Left cardiac atrium (tissue), 4 donors: ENCODE measurements at places on chromosomes 16 and 17. TPM values are rescaled to one million over a fixed set of nuclear protein-coding genes. Genes with fewer than 3 reads are reported as not detected.

DNA sequence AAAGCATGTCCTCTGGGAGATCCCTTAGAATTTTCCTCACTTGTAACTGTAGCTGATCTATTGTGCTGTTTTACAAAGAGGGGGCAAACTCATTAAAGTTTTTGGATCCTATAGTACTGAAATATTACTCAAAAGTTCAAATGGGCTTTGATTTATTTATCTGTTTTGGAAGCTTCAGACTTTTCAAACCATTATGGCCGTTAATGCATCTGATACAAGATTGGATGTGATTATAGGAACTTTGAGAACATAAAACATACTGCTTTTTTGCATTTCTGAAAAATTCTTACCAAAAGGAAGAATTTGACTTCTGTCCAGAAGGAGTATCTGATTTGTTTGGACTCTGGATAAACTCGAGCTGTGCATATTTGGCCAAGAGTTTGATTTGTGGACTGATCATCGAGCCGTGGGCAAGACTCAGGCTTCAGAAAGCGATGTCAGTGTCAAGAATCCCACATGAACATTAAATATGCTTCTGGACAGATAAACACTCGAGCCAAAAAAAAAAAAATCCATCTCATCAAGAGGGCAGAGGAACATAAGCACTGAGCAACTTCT, 8.2 kb upstream of the MARCHF10 start:
- no peak for DNase-seq

DNA sequence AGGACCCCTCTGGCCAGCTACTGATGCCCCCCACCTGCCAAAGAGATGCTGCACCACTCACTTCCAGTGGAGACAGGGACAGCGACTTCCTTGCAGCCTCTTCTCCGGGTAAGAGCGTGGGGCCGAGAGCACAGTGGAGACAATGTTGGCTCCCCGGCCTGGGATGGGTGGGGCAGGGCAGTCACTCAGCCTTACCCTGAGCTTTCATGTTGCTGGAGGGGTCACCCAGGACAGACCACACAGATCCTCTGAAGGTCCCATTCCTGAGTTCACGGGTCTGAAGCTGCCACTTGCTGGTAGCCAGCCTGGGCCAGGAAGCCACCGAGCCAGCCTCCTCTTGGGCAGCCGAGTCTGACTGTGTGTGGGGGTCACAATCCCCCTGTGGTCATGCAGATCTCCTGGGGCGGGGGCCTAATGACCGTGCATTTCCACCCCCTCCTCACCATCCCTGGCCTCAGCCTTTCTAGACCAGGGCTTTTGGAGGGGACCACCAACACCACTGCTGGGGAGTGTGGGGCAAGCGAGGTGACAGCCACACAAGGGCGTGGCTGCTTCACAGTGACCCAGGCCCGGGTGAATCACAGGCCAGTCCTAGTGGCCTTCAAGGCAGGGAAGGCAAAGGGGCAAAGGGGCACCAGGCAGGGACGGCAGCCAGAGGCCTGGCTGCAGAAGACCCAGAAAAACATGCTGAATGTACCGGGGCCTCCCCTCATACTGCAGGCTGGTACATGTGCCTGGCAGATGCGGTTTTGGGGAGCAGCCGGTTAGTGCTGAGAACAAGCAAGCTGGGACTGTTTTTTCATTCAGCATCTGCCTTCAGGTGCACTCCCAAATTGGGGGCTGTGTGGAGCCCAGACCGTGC, 10.4 kb downstream of the TAF1C start:
- DNase-seq: no peak

- DNase-seq: no peak
These were observed 2.3 kb upstream of the HOXB2 start for GRCh38 chr17:48546924-48547807.

DNA sequence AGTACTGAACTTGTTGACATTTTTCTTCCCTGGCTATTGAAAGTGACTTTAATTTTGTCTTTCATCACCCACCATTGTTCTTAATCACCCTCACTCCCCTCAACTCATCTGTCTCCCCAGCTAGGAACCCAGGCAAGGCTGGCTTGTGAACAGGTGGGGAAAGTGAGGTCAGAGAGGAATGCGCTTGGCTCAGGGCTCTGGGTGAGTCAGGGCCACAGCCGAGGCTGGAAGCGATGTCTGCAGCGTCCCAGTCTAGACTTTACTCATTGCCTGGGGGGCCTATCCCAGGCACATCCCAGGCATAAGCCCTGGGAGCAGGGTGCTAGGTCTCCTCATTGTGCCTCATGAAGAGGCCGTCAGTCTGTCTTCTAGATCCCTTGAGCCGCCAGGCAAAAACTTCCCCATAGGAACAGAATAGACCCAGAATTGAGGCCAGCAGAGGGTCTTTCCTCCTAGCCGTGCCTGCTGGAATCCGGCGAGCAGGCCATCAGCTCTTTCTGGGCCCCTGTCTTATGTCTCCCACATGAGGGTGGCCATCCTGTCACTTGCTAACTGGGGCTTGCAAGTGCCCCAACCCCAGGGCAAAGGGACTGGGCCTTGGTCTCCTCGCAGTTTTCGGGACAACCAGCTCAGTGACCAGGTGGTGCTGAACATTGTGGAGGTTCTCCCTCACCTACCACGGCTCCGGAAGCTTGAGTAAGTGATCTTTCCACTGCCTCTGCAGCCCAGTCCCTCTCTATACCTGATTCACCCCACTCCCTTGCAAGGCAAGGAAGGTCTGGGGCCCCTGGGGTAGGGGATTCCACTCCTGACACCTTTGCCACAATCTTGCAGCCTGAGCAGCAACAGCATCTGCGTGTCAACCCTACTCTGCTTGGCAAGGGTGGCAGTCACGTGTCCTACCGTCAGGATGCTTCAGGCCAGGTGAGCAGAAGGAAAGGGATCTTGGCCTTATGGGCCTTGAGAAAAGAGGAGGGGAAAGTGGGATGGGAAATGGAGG, 40.1 kb downstream of the NLRC5 start:
- DNase-seq: no peak

DNA sequence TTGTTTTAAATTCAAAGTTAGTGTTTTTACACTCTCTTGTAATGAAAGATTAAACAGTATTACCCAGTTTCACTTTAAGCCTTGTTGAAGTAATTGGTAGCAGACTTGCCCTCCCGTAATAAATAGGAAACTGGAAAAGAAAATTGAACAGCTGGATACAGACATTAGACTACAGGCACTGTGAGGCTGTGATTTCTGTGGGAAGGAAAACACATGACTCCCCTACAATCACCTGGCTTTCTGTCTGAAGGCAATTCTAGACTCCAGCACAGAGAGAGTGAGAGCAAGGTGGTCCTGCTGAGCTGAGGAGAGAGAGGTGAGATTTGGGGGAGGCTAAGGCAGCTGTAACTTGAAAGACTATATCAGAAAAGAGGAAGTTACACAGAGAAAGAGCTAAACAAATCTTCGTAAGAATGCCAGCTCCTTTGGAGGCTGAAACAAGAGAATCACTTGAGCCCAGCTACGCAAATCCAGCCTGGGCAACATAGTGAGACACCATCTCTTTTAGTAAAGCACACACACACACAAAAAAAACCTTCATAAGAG, 57.8 kb upstream of the CDYL2 start:
- no peak for DNase-seq

Gene CFAP119
- total RNA-seq: 0.52 TPM

Gene IGF2BP1
- total RNA-seq: not detected
